ENCODE measurements at places on chromosomes 2 and 18. TPM values are rescaled to one million over a fixed set of nuclear protein-coding genes. Genes with fewer than 3 reads are reported as not detected.

SFTPB gene
- total RNA-seq: not detected

ANKRD36B gene
- 6.5 TPM for total RNA-seq

KIF5C gene
- not detected for total RNA-seq

SERPINB12 gene
- total RNA-seq: 0.48 TPM

ZNF804A gene
- not detected for total RNA-seq

CFC1 gene
- total RNA-seq: not detected

LOXL3 gene
- total RNA-seq: 1.4 TPM

CRYGD gene
- total RNA-seq: not detected

ST8SIA5 gene
- total RNA-seq: not detected

HMSD gene
- total RNA-seq: not detected

EGR4 gene
- not detected for total RNA-seq

SLC9A4 gene
- 2.7 TPM for total RNA-seq

CGREF1 gene
- total RNA-seq: not detected

SANBR gene
- 12.8 TPM for total RNA-seq

DCDC2C gene
- total RNA-seq: not detected

OLA1 gene
- 166 TPM for total RNA-seq

HDLBP gene
- 681 TPM for total RNA-seq

PAIP2B gene
- 2.2 TPM for total RNA-seq

CAPN13 gene
- not detected for total RNA-seq

CYTIP gene
- total RNA-seq: not detected

OTX1 gene
- 4.3 TPM for total RNA-seq

CAPN14 gene
- 2.2 TPM for total RNA-seq

METAP1D gene
- total RNA-seq: 11.9 TPM

LAMA3 gene
- 582 TPM for total RNA-seq

UGT1A4 gene
- 1.3 TPM for total RNA-seq

NYAP2 gene
- under 0.01 TPM for total RNA-seq

SLC14A1 gene
- not detected for total RNA-seq

DSC2 gene
- 65.4 TPM for total RNA-seq

ALK gene
- total RNA-seq: not detected

OR6B2 gene
- not detected for total RNA-seq

HOXD4 gene
- not detected for total RNA-seq

C2orf42 gene
- 14.1 TPM for total RNA-seq

IL1F10 gene
- not detected for total RNA-seq

CFAP210 gene
- total RNA-seq: not detected
